Suppressor macrophage treated with lipopolysaccharide for 4 hours (primary cell): ENCODE measurements at places on chromosomes 5 and 9.

DNA sequence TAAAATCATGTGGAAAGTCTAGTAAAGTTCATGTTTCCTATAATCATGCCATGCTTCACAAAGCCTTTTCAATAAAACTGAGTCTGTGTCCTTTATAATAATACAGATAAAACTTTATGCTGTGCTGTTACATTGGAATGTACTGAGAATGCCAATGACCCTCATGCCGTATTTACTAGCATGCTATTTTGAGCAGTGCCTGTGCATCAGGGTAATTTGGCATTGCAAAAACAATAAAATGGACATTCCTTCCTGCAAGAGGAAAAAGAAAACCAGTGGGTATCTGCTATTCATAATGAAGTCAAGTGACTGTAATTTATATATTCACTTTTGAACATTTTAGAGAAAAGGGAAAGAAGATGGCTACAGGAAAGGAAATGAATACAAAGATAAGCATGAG lies 159.0 kb downstream of the PBX3 start:
- DNase-seq, result no peak

DNA sequence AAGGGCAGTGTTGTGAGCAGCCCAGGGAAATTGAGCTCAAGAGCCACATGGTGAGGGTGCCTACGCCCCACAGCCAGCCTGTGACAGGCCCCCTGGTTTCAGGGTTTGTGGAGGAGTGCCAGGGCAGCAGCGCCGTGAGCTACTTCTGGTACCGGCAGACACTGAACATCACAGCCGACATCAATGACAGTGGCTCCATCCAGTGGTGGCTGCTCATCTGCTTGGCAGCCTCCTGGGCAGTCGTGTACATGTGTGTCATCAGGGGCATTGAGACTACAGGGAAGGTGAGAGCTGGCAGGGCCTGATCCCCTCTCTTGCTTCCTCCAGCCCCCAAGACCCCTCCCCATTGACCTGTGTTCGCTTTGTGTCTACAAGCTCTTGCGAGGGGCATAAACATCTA lies 10.2 kb downstream of the SLC6A18 start:
- DNase-seq, result no peak

GRCh38 chr5:73922875-73923557 lies 297.0 kb downstream of the ARHGEF28 start:
- DNase-seq, result no peak

DNA sequence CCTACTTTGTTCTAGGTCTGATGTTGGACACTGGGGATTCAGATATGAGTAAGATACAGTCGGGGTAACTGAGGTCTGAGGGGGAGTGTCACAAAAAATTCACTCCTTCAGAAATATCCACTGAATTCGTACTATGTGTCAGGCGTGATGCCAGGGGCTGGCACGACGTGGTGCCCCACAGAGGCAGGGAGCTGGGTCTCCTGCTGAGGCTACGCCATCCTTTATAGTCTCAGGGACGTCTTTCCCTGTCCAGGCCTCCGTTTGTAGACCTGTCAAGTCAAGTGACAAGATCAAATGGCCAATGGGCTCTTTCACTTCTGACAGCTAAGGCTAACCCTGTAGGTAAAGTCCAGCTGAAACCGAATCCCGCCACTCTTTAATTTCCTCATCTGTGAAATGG lies 118.8 kb upstream of the SMIM23 start:
- DNase-seq, result no peak

DNA sequence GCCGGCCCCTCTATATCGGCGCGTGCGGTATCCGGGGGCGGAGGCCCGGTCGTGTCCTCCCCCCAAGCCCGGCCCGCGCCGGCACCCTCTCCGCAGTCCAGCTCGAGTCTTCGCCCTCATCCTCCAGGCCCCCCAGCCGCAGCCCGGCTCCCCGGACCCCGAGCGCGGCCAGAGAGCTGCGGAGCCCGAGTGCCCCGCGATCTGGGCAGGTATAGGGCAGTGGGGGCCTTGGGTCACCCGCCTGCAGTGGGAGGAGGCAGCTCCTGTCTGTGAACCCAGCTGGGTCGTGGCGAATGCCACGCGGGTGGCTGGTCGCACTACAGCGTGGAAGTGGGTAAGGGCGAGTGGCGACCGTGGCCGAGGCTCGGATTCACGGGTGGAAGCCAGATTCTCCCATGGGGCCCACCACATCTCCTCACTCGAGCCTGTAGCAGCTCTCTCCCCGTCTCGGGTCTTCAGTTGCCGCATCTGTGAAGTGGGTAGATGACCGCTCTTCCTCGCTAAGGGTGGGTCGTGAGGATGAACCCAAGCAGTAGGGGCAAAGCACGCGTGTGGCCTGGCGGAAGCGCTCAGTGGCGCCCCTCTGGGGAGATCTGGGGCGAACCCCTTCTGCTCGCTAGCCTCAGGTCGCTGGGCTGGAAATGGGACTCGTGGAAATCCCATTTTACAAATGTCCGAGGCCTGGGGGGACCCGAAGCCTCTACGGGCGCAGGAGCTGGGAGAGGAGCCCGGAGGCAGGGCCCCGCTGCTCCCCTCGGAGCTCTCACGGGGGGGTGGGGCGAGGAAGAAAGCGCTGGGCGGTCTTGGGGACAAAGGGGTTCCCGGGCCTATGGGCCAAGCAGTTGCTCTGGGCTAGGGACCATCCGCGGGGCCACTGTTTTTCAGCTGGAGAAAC lies 1.9 kb downstream of the NR5A1 start:
- DNase-seq, result no peak

DNA sequence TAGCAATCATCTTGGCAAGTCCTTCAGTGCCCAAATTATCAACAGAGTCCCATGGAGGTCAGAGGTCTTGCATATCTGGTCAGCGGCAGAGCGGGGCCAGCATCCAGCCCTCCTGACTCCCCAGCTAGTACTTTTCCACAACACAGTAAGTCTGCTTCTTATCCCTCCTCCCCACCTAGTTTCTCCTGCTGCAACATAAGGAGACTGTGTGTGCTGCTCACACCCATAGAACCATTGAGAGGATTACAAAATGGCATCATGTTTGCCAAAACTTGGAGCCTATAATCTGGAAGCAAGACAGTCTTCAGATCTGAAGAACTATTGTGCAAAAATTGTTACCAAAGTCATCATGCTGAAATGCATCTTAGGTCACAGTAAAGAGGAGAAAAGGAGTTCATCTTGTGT lies 125.8 kb upstream of the ZNF366 start:
- no peak for DNase-seq

DNA sequence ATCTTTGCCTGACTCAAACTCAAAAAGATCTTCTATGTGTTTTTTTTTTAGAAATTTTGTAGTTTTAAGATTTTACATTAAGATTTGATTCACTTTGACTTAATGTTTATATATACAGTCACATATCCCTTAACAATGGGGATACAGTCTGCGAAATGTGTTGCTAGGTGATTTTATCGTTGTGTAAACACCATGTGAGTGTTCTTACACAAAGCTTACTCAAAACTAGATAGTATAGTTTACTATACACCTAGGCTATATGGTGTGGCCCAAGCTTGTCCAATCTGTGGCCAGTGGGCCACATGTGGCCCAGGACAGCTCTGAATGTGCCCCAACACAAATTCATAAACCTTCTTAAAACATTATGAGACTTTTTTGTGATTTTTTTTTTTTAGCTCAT lies 131.9 kb downstream of the CWC27 start:
- no peak for DNase-seq

DNA sequence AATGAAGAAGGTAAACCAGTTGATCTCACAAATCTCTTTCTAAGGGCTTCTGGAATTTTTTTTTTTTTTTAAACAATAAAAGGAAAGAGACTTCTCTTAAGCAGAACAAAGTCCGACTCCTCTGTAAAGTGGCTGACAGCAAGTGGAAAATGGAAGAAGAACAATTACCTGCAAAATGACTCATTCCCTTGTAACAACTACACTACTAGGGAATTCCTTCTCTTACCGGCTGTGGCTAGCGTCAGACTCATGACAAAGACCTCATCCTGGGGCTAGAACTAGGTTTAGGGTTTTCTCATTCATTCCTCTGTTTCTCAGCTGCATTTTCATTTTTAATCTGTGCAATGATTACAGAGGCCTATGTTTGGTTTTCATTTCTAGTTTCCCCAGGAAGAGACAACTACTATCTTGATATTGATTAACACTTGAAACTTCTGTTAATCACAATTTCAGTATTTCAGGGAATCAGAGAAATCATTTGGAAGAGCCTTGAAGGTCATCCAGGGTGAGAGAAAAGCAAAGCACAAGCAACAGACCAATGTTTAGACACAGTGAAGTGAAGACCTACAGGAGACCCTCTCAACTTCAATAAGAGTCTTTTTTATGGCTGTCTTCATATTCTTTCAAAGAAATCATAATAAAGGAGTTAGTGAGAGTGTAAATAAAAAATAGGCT lies 437.9 kb downstream of the RAB3C start:
- no peak for DNase-seq

DNA sequence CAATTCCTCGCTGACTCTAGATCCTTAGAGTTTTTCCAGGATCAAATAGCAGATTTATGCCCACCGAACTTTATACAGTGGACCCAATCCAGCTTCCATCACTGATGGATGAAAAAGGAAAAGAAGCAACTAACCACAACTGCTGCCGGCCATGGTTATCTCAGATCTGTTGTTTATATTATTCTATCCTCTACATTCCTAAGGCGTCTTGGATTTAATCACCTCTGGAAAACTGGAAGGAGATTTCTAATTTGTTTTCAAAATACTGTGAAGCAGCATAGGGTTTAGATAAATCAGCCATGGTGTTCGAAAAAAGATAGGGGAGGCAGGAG lies 663 bp upstream of the ZNF366 start:
- no peak for DNase-seq

DNA sequence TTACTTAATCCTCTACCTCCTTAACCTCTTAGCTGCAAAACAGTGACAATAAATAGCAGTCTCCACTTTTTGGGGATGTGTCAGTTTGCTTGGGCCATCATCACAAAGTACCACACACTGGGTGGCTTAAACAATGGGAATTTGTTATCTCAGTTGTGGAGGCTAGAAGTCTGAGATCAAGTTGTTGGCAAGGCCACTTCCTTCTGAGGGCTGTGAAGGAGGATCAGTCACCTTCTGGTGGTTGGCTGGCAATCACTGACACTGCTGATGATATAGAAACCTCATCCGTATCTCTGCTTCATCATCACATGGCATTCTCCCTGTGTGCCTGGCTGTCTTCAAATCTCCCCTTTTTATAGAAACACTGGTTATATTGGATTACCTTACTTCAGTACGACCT lies 187.1 kb upstream of the TBC1D2 start:
- DNase-seq, result no peak

DNA sequence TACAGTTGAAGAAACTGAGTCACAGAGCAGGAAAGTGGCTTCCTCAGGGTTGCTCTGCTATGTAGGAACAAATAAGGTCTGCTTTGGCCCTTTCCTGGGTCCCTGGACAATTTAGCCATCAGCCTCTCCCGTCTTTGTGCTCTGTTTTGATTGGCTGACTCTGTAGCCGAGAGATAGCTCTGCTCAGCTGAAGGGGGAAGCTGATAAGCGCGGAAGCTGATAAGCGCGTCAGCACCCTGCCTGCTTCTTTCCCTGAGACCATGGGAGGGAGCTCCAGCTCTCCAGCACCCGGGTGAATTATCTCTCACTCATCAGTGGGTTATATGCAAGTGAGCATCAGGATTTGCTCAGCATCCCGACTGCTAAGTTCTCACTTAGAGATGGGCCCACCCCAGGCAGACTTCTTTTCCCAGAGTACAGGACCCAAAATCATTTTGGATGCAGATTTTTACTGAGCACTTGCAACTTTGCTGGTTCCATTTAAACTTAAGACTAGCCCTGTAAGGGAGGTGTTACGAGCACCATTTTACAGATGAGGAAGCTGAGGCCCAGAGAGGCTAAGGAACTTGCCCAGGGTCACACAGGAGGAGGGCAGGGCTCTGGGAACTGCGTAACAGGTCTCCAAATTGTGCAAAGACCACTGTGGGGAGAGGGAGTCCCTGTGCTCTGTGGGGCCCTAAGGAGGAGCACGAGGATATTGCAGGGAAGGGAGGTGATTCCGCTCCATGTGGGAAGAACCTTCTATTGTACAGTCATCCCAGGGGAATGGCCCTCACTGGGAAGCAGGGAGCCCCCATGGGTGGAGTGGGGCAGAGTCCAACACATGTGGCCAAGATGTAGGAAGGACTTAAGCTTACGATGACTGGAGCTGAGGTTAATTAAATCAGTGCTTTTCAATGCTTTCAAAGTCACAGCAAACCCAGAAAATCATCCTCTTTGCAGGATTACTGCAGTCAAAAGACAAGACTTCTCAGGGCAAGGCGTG lies 83.7 kb upstream of the ORM1 start:
- no peak for DNase-seq

- DNase-seq, result no peak
These were observed 49.9 kb downstream of the FGF18 start for GRCh38 chr5:171469326-171469725.

- DNase-seq, result peak; percentile 91
These were observed at the start of gene PTGR1 for GRCh38 chr9:111599092-111599954. TSS of gene PTGR1 (minus strand) at chr9:111599647. CDS start at chr9:111597422, 2,225 bp downstream.

- peak; percentile 93 for DNase-seq
These were observed 129.7 kb downstream of the CEMIP2 start for GRCh38 chr9:71638627-71639026.

DNA sequence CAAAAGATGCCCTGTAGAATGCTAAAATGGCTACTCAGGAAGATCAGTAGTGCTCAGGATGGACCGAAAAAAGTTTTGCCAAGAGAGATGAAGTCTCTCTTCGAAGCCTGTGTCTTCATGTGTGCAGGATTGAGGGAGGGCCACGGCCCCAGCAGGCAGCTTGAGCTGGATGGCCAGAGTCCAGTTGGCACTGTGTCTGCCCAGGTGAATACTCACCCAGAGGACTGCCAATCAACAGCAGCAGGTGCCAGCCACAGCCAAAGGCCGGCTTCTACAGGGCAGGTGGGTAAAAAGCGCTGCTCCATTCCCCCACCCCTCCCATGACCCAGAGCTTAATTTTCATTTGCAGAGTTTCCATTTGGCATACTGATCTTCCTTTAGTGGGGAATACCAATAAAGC lies 287.9 kb upstream of the ZNF608 start:
- no peak for DNase-seq

DNA sequence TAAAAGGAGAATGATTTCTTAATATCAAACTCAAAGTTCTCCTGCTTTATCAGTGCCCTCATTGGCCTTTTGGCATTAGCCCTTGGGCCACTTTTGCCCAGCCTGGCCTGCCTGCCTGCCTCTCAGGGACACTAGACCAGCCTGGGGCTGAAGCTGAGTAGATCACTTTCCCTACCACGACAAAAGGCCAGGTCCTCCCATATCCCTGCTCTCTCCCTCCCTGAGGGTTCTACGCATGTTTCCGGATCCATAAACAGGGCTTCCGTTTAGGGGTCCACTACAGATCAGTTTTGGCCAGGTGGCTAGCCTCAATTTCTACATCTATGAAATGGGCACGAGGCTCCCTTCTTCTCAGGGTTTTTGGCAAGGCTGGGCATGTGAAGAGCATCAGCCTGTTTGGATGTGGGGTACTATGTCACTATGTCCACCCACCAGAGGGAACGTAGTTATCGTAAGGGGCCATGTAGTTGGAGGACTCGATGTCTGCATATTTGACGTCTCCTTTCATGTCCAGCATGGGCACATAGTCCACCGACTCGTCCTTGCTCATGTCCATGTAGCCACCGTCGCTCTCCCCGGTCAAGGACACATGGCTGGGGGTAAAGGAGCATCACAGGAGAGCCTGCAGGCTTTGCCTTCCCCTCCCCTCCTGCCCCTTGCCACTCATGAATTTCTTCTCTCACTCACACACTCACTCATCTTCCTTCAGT lies 34.0 kb downstream of the PDGFRB start:
- no peak for DNase-seq

- no peak for DNase-seq
These were observed 1076.7 kb downstream of the NR2F1-AS1 start for GRCh38 chr5:92504346-92504745.
